ENCODE measurements at places on chromosomes 4 and X. TPM values are rescaled to one million over a fixed set of nuclear protein-coding genes. Genes with fewer than 3 reads are reported as not detected.

GRCh38 chrX:25288676-25289075 lies 272.9 kb upstream of the ARX start:
- H3K36me3 ChIP-seq, result no peaks in the 10 kb centered on the region
- DNase-seq, result no peak
- peaks cover 20% of the 10 kb centered on the region for H3K27me3 ChIP-seq
- no peak overlapping the region for H3K4me3 ChIP-seq
- H3K27ac ChIP-seq, result no peak overlapping the region
- no peaks in the 10 kb centered on the region for H3K4me1 ChIP-seq

- H3K27ac ChIP-seq, result no peak overlapping the region
- no peak overlapping the region for H3K4me3 ChIP-seq
- no peak for DNase-seq
- no peaks in the 10 kb centered on the region for H3K36me3 ChIP-seq
These were observed 366.1 kb upstream of the MAGEB16 start for GRCh38 chrX:35432056-35432455.

The SCML1 gene
- total RNA-seq, result 14.1 TPM

The CCDC149 gene
- 3.1 TPM for total RNA-seq

The VEGFC gene
- not detected for total RNA-seq

DNA sequence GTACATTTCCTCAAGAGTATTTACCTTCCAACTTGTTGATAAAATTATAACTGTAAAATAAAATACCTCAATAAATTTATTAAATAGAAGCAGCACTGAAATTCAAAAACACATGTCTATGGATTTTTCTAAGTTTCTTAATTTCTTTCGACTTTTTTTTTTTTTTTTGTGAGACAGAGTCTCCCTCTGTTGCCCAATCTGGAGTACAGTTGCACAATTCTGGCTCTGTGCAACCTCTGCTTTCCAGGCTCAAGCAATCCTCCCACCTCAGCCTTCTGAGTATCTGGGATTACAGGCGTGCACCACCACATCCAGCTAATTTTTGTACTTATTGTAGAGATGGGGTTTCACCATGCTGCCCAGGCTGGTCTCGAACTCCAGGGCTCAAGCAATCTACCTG lies 79.8 kb downstream of the IQCM start:
- no peaks in the 10 kb centered on the region for H3K36me3 ChIP-seq
- no peaks in the 10 kb centered on the region for H3K4me1 ChIP-seq
- peak; percentile 38 for DNase-seq
- H3K4me3 ChIP-seq, result no peak overlapping the region

DNA sequence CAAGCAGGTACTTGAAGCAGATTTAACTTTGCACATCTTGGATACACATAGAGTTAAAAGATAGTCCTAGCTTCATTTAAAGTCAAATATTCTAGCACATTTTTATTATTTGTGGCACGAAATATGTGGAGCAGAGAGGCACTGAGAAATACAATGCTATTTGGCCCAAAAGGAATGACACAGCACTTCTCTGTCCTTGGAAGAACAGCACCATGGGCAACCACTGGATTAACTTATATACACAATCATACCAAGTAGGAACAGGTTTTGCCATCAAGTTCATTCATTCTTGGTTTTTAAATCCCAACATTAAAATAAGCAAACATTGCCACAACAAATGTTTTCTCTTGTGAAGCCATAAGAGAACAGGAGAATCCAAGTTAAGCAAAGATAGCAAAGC lies 924 bp upstream of the ENAM start:
- no peaks in the 10 kb centered on the region for H3K36me3 ChIP-seq
- H3K27me3 ChIP-seq, result no peaks in the 10 kb centered on the region
- no peaks in the 10 kb centered on the region for H3K4me1 ChIP-seq
- DNase-seq, result no peak
- H3K4me3 ChIP-seq, result no peak overlapping the region
- no peak overlapping the region for H3K27ac ChIP-seq

The DDX60 gene
- total RNA-seq, result 3.3 TPM

DNA sequence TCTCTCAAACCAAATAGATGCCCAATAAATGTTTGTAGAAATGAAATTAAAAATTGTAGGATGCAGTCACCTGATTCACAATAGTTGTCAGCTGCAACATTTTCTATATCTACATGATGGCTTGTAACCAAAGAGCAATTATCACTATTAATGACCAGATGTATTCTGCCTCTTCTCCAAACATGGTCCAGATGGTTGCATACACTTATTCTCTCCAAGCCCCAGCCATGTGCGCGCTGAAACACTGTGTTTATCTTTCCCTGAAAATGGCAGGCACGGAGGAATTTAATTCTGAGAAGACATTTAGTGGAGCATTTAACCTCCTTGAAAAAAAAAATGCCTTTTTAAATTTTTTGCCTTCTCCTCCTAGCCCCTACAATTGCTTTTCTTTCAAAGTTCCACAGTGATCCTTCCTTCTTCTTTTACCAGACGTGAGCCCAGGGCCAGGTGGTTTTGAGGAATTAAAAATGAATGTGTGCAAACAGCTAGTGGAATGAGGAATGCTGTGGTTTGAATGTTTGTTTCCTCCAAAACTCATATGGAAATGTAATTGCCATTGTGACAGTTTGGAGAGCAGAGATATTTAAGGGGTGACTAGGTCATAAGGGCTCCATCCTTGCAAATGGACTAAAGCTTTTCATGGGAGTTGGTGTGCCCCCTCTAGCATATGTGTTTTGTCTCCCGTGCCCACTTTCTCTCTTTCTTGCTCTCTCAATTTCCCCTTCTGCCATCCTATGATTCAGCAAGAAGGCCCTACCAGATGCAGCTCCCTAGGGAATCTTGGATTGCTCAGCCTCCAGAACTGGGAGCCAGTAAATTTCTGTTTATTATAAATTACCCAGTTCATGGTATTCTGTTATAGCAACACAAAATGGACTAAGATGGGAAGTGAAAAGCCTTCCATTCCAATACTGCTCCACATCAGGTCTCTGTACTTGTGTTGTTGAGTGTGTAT lies 136.0 kb downstream of the GABRB1 start:
- peak; percentile 14 for DNase-seq
- no peak overlapping the region for H3K4me3 ChIP-seq

The BANK1 gene
- total RNA-seq, result not detected

DNA sequence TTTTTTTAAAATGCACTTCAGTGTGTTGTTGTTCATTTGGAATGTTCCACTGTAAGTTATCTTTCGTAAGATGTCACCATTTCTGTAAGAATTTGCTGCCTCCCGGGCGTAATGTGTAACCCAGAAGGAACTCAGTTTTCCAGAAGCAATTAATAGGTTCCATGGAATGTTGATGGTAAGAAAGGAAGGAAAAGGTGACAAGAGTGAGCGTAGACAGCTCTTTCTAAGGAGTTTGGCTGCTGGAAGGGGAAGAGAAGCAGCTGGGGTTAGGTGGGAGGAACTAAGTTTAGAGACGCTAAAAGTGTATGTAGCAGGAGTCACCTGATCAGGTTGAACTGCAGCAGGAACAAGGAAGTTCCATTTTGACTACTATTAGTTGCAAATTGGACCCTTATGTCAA lies 35.9 kb downstream of the PNMA5 start:
- H3K4me3 ChIP-seq, result no peak overlapping the region
- no peak for DNase-seq
- no peak overlapping the region for H3K27ac ChIP-seq
- H3K27me3 ChIP-seq, result no peaks in the 10 kb centered on the region

The LAMP2 gene
- total RNA-seq, result 61.0 TPM

DNA sequence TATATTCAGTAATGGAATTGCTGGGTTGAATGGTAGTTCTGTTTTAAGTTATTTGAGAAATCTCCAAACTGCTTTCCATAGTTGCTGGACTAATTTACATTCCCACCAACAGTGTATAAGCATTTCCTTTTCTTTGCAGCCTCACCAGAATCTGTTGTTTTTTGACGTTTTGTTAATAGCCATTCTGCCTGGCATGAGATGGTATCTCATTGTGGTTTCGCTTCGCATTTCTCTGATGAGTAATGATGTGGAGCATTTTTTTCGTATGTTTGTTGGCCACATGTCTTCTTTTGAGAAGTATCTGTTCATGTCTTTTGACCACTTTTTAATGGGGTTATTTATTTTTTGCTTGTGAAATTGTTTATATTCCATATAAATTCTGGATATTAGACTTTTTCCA lies 13.6 kb upstream of the MAGED4B start:
- no peaks in the 10 kb centered on the region for H3K4me1 ChIP-seq
- no peaks in the 10 kb centered on the region for H3K36me3 ChIP-seq
- DNase-seq, result peak; percentile 22
- no peak overlapping the region for H3K4me3 ChIP-seq
- no peak overlapping the region for H3K27ac ChIP-seq
- no peaks in the 10 kb centered on the region for H3K27me3 ChIP-seq

DNA sequence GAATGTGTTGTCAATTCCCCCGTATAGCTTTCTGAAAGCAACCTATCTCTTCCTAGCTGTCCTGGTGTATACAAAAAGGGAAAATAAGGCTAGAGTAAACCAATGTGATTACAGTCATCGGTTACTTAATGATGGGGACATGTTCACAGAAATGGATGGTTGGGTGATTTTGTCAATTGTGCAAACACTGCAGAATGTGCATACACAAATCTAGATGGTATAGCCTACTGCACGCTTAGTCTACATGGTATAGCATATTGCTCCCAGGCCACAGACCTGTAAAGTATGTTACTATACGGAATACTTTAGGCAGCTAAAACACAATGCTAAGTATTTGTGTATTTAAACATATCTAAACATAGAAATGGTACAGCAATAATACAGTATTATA lies 5.1 kb downstream of the DTHD1 start:
- H3K4me3 ChIP-seq, result no peak overlapping the region
- no peak for DNase-seq
- H3K4me1 ChIP-seq, result no peaks in the 10 kb centered on the region
- H3K27ac ChIP-seq, result no peak overlapping the region
- H3K36me3 ChIP-seq, result no peaks in the 10 kb centered on the region

DNA sequence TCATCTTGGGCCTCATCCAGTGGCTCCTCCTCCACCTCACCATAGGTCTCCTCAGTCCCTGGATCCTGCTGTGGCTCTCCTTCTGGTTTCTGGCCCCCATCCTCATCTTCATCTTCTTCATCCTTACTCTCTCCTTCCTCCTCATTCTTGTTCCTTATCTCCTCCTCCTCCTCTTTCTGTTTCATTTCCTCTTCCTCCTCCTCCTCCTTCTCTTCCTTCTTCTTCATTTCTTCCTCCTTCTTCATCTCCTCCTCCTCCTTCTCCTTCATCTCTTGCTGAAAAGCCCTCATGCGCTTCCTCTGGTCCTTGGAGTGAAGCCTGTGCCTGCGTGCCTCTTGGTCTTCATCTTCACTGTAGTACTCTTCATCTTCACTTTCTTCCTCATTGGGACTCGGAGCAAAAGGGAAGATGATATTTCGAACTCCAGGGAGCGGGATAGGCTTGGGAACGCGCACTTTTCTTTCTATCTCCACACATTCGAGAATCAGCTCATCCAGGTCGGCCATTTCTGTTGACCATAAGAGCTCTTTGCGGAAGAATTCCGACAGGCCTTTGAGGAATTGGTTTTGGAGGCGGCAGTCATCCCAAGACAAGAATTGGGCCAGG lies 1.5 kb downstream of the RTL5 start:
- H3K4me1 ChIP-seq, result peaks cover 11% of the 10 kb centered on the region
- H3K27me3 ChIP-seq, result no peaks in the 10 kb centered on the region
- H3K4me3 ChIP-seq, result no peak overlapping the region
- no peak for DNase-seq

DNA sequence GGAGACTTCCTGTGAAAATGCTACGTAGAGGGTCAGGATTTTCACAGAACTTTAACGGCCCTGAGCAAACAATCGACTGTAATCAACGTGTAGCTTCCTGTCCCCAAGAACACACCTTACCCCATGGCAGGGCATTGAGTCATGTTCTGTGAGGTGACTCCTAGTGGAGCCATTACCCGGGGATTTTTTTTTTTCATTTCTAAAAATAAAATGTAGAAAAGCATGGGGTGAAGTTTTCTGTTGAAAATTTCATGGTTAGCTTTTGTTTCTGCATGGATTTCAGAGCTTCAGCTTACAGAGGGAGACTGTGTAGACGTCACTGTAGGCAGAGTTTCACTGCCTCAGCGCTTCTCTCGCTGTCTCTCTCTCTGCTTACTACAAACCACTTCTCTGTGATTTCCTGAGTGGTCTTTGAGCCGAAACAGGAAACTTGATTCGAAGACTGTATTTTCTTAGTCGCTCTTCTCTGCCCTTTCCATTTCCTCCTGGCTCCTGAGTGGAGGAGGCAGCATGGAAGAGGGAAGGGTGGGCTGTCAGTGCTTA lies 111.7 kb downstream of the NFKB1 start:
- H3K27me3 ChIP-seq, result no peaks in the 10 kb centered on the region
- DNase-seq, result no peak
- H3K36me3 ChIP-seq, result peaks cover 5% of the 10 kb centered on the region

DNA sequence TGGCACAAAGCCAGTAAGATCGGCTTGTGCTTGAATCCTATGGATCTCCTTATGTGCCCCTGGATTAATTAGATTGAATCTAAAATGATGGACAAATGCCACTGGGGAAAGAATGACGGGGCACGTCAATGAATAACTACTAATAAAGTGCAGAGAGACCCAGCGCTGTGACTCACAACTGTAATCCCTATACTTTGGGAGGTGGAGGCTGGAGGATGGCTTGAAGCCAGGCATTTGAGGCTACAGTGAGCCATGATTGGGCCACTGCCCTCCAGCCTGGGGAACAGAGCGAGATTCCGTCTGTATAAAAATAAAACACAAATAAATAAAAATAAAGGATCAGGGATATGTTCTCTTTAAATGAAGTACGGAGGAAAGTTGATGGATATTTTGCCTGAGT lies 179.4 kb downstream of the DCHS2 start:
- H3K4me1 ChIP-seq, result no peaks in the 10 kb centered on the region
- H3K27ac ChIP-seq, result no peak overlapping the region
- H3K4me3 ChIP-seq, result no peak overlapping the region
- DNase-seq, result no peak

The F8A3 gene
- 5.3 TPM for total RNA-seq

The ARMCX2 gene
- 53.9 TPM for total RNA-seq

DNA sequence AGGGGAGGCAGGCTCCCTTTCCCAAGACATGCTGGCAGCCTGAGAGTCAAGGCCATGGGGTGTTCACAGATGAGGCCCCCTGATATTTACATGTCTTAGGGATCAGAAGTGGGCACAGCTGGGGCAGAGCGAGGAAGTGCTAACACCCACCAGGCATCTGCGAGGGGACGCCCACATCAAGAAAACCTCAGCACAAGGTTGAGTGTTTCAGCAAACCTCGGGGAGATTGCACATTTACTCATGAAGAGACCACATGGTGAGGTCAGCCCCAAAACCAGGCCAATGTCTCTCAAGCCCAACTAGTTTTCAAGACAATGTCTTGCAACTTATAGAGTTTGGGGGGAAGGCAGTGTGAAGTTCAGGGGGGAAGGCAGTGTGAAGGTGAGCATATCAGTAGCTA lies 55.2 kb downstream of the CLNK start:
- no peaks in the 10 kb centered on the region for H3K4me1 ChIP-seq
- no peak overlapping the region for H3K4me3 ChIP-seq
- DNase-seq, result no peak
- no peak overlapping the region for H3K27ac ChIP-seq
- no peaks in the 10 kb centered on the region for H3K36me3 ChIP-seq

GRCh38 chr4:905485-906338 lies 26.4 kb downstream of the GAK start:
- H3K4me3 ChIP-seq, result no peak overlapping the region
- H3K27me3 ChIP-seq, result no peaks in the 10 kb centered on the region
- no peak for DNase-seq
- H3K27ac ChIP-seq, result no peak overlapping the region
- H3K4me1 ChIP-seq, result no peaks in the 10 kb centered on the region

- peak overlapping the region; percentile 7 for H3K27ac ChIP-seq
- H3K27me3 ChIP-seq, result no peaks in the 10 kb centered on the region
- H3K4me3 ChIP-seq, result no peak overlapping the region
- DNase-seq, result no peak
- H3K36me3 ChIP-seq, result peaks cover 47% of the 10 kb centered on the region
These were observed 16.1 kb downstream of the RHOH start for GRCh38 chr4:40212674-40213527.
